ENCODE measurements at places on chromosomes 16 and 17.

- no peak for DNase-seq
Observed at GRCh38 chr16:23031508-23032098, 117.6 kb downstream of the USP31 start.

DNA sequence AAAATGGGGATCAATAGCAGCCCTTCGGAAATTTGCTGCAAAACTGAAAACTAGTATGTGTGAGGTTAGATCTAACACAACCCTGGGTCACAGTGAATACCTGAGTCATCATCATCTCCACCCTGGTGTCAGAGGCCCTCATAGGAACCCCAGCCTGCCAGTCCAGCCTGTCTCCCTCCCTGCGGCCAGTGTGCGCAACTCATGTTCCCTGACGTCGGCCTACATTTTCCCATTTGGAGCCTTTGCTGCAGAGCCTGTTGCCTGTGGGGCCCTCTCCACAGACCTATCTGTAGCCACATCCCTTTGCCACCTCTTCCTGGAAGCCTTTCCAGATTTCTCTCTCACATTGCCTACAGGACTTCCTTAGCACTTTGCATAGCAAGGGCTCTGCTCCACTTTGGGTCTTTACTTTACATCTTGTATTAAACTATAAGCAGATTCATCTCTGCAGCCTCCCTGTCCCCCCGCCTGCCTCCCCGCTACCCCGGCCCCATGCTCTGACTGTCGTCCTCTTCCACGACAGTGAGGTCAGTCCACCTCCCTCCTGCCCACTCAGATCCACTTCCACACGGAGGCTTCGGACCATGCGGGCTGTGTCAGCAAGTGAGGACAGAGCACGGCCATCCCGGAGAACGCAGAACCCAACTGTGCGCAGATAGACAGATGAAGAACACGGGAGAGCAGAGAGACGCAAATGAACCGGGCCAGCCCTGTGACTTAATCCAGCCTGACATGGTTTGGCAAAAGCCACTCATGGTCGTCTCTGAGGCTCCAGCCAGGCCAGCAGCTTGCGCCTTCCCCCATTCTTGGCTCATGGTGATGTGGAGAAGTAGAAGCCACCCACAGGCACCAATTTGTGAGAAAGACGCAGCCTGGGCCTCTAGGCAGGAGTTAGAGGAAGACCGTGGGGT is 31.0 kb downstream of the NGFR start:
- DNase-seq: no peak

DNA sequence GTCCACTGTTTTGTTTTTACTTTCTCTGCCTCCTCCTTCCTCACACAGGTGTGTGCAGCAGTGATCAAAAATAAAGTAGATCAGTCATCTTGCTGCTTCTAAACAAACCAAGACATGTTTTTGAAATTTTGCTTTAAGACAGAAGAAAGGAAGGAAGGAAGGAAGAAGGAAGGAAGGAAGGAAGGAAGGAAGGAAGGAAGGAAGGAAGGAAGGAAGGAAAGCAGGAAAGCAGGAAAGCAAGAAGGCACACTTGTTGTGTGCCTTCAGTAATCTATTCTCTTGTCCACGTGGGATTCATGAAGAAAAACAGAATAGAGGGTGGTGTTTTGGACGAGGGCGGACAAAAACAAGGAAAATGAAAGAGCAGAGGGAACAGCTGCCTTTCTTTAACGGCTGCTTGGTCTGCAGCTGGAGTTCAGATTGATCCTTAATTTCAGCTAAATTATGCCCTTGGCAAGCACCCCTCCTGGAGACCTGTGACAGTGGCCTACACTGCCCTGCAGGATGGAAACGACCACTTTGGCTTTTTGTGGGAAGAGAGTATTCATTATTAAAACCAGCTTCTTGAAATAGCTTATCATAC is 188.5 kb upstream of the IRX3 start:
- DNase-seq: no peak

GRCh38 chr16:50800074-50800473 is 58.2 kb downstream of the CYLD start:
- DNase-seq: no peak

DNA sequence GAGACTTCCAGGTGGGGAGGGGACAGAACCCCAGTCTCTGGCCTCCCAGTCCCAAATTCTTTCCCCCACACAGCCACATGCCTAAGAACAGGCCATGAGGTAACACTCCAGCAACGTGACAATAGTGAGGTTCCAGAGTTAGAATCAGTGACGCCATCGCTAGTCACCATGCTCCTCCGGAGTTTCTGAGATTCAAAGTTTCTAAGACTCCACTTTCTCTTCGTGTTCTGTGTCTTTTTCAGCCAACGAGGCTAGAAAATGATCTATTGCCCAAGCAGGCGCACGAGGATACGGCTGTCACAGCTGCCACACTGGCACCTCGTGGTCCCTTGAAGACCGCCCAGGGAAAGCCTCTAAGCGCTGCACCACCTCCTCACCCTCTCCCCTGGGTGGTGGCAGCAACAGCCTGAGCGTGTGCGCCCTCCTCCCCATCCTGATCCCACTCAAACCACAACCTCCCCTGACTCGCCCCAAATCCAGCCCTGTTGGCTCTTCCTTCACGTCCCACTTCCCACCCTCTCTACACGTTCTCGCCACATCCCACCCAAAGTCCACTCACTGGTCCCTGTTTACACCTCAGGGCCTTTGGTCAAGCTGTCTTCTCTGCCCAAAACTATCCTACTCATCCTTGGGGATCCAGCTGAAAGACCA is 1.0 kb downstream of the MCRIP1 start:
- no peak for DNase-seq

DNA sequence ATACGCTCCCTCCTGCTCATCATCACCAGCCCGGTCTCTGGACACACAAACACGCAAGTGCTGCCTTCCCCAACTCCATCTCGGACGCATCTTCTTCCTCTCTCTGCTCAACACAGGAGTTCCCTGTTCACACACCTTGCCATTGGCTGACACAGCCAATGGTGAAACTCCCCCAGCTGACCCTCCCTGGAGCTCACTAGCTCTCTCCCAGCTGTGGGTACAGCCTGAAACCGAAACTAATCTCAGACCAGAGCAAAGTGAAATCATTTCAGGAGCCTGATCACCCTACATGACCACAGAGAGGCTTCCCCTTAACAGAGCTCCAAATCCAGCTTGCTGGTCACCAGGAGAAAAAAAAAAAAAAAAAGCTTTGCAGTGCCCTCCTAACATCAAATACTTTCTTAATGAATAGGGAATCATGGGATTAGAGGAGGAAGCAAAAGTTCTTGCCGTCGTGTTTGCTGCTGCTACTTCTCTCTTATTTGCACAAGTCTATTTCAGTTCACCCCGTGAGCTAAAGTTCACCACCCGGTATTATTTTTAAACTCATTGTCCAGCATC is 8.3 kb downstream of the CUEDC1 start:
- peak; percentile 24 for DNase-seq

DNA sequence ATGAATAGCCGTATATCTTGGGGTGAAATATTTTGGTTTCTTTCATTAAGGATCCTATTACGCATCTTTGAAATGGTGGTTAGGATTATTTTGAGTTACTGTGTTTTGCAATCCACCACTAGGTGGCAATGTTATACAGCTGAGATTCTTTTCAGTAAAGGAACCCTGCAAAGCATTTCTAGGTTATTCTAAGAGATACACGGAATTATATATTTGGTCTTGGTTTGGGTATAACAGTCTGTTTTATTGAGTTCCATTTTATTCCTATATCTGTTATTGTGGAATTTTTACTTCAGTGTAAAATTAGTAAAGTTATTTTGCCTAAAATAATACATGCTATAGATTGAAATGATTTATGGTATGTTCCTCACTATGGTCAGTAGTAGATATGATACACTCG is 62.9 kb upstream of the CPHXL start:
- DNase-seq: no peak

- DNase-seq: no peak
Observed at GRCh38 chr16:89458967-89459366, 31.4 kb downstream of the ANKRD11 start.

DNA sequence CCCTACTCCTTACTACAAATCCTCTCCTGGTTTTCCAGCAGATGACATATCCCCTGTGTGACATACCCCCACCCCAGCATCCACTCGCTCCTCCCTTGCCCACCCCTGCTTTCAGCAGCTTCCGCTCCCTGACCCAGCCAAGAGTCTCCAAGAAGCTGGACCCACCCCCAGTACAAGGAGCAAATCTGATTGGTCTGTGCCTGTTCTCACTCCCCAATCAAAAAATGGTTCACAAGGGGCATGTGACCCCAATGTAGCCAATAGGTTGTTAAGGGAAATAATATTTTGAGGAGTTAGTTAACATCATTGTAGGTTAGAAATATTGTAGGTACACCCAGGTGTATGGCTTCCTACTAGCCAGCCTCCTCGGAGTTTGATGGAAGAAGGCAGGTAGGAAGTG is 70.1 kb downstream of the GP2 start:
- DNase-seq: no peak

GRCh38 chr17:65334406-65334805 is 197.2 kb downstream of the RGS9 start:
- no peak for DNase-seq

DNA sequence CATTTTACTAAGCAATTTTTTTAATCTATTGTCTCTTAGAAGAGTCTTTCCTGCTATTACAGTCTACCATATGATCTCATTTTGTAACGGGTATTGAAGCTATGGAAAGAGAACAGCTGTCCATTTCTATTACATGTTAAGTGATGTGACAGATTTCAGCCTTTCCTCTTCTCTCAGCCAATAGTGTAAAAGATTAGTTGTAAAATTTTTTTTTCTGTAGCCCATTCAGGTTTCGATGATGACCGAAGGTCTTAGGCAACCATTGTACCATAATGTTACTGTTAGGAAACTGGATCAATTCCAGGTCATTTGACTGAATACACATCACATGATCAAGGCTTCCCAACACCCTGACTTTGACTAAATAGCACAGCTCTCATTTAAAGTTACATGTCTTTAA is 147.6 kb upstream of the HLF start:
- no peak for DNase-seq

- no peak for DNase-seq
Observed at GRCh38 chr16:50781043-50781442, 39.2 kb downstream of the CYLD start.

- no peak for DNase-seq
Observed at GRCh38 chr16:52101246-52101645, 445.7 kb downstream of the TOX3 start.

GRCh38 chr16:13041646-13042290 is 140.4 kb downstream of the SHISA9 start:
- DNase-seq: no peak

DNA sequence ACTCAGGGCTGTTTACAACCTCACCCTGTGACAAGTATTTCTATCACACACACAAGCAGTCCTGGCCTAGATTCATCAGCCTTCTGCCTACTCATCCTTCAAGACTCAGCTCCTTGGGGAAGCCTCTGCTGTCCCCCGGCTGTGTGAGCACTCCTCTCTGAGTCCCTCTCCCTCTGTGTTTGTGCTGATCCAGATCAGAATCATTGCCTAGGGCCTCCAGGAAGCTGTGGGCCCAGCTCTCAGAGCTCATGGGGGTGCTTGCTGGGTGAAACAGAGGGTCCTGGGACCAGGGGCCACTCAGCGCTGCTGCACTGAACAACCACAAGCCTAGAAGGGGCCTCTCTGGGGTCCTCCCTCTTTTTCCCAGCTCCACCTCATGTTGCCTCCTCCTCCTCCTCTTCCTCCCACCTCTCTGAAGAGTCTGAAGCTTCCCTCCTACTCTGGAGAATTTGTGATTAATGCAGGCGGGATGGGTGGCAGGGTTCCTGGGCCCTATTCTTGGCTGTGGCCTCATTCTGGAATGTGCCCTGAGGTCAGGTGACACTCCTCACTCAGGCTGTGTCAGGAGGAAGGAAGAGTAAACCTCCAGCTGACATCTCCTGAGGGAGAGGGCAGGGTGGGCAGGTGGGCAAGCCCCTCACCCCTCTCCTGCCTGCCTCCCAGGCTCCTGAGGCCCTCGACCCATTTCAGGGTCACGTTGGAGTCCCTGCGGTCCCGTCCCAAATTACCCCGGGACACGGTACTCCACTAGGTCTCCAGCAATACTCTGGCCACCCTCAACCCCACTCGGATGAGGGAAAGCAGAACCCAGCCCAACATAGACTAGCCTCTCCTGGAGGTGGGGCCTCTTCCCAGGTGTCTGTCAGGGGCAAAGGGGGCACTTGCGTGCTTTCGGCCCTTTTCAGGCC is 10.1 kb downstream of the WFIKKN2 start:
- DNase-seq: no peak

GRCh38 chr16:3065069-3065741 is at the start of gene IL32:
TSS of gene IL32 (plus strand) at chr16:3065640. CDS start at chr16:3065812, 172 bp downstream.
- DNase-seq: no peak

- no peak for DNase-seq
Observed at GRCh38 chr17:14340857-14341754, 40.2 kb downstream of the HS3ST3B1 start.

DNA sequence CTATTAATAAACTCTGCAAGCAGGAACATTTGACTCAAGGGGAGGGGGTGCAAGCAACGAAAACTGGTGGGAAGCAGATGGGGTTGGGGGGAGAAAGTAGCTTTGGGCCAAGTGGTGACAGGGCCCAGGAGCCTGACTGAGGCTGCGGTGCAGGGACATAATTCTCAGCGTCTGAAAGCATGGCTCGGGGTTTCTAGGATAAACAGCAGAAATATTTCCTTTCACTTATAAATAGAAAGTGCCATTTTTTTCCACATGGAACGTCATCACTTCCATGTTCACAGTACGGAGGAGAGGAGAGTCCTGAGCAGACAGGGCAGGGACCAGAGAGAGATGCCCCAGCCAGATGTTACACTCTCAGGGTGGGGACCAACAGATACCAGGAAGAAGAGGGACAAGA is 197.1 kb downstream of the ZFHX3 start:
- DNase-seq: no peak

GRCh38 chr16:30535777-30536190 is 1.1 kb upstream of the ZNF747 start:
- peak; percentile 44 for DNase-seq

- DNase-seq: no peak
Observed at GRCh38 chr16:68286153-68287074, 22.1 kb downstream of the SLC7A6 start.

DNA sequence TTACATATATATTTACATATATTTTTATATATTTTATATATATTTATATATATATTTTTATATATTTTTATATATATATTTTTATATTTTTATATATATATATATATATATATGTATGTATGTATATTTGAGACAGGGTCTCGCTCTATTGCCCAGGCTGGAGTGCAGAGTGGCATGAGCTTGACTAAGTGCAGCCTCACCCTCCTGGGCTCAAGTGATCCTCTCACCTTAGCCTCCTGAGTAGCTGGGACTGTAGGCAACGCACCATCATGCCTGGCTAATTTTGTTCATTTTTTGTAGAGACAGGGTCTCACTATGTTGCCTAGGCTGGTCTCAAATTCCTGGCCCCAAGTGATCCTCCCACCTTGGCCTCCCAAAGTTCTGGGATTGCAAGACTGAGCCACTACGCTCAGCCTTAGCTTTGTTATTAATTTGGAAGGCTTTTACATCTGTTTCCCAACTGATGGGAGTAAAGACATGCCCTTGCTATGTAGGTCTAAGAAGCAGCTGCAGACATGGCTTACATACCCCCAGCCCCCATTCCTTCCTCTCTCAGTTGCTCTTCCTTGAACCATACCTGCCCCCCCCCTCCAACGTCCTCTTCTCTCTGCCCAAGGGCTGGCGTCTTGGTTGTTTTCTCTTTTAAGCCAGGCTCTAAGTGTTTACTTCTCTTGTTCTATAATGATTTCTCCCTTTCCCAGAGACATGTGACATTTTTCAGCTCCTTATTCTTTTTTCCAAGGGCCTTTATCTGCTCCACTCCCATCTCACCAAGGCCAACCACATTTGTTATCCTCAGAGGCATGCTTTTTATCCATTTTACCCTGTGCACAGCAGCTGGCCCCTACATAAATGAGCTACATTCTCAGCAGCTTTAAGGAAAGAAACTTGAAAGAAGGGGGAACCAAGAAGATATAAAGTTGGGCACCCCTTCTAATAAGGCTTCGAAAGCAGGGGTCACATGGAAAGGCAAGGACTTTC is 64.2 kb upstream of the ATF7IP2 start:
- no peak for DNase-seq
